ENCODE measurements at places on chromosomes 13 and 19.

GRCh38 chr19:38559428-38560401 lies 58.0 kb downstream of the MAP4K1 start:
- DNase-seq = peak; percentile 4

- DNase-seq = peak; percentile 41
These were observed 36.4 kb downstream of the ATP11A start for GRCh38 chr13:112726016-112726767.

DNA sequence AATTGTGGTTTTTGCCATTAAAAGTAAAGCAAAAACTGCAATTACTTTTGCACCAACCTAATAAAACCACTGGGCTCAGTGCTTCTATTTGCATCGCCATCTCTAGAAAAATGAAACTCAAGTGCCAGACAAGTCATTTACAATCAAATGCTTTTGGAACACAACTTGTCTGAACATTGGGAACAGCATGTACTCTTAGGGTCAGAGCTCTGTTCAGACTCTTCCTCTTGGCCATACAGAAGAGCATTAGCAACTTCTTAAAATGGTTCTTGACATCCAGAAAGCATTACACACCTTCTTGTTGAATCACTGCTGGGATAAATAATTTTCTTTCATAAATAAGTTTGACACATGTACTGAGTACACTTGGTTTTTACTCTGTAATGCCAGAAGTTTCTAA lies 272.5 kb downstream of the DCLK1 start:
- DNase-seq = no peak

GRCh38 chr19:4776436-4777211 lies 14.9 kb upstream of the FEM1A start:
- DNase-seq = no peak

DNA sequence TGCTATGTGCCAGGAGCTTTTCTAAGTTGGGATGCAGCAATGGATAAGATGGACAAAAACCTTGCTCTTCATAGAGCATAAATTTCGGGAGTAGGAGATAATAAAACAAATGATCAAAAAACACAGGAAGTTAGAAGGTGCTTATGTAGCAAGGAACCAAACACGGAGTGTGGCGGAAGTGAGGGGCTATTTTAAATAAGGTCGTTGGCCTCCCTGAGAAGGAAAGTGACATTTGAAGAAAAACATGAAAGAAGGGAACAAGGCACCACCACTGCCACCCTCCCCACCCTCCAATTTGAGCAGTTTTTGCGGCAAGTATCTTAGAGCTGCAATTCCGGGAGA lies 3.2 kb upstream of the GSX1 start:
- no peak for DNase-seq

GRCh38 chr13:77548095-77548494 lies 12.6 kb downstream of the SCEL start:
- no peak for DNase-seq

- no peak for DNase-seq
These were observed 36.1 kb upstream of the PEPD start for GRCh38 chr19:33557720-33558119.

GRCh38 chr19:40519352-40520322 lies 52.8 kb downstream of the SPTBN4 start:
- DNase-seq = no peak

- no peak for DNase-seq
These were observed 11.3 kb upstream of the UBL3 start for GRCh38 chr13:29861694-29862110.

DNA sequence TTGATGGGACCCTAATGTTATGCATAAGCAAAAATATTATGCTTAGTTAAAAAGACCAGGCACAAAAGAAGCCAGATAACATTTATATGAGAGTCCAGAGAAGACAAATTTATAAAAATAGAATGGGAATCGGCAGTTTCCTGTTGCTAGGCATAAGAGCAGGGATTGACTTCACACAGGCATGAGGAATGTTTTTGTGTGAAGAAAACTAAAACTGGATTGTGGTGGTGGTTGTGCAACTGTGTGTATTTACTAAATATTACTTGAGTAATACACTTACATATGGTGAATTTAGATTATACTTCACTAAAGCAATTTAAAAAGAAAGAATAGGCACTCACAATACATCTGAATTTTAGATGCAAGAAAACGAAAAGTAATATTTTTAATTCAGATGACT lies 108.3 kb downstream of the SLITRK1 start:
- DNase-seq = no peak

GRCh38 chr13:40438999-40439797 lies 227.2 kb downstream of the FOXO1 start:
- DNase-seq = no peak

DNA sequence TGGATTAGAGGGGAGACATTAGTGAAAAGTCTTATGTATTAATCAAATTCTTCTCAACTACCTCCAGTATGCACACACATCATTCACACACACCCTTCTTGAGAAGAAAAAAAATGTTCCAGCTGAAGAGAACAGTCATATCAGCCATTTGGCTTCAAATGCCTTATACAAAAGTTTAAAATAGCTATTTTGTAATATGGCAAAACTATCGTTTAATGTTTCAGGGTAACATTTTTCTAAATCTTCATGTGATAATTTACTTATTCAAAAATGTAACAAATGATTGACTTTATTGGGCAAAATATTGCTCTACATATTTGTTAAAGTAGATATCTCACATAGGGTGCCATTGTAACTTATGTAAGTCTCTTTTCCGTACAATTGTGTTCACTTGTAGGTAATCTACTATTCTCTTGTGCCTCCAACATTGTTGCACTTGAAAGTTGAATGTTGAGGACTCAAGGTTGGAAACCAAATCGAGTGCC lies 13.6 kb downstream of the ZIC2 start:
- DNase-seq = no peak

DNA sequence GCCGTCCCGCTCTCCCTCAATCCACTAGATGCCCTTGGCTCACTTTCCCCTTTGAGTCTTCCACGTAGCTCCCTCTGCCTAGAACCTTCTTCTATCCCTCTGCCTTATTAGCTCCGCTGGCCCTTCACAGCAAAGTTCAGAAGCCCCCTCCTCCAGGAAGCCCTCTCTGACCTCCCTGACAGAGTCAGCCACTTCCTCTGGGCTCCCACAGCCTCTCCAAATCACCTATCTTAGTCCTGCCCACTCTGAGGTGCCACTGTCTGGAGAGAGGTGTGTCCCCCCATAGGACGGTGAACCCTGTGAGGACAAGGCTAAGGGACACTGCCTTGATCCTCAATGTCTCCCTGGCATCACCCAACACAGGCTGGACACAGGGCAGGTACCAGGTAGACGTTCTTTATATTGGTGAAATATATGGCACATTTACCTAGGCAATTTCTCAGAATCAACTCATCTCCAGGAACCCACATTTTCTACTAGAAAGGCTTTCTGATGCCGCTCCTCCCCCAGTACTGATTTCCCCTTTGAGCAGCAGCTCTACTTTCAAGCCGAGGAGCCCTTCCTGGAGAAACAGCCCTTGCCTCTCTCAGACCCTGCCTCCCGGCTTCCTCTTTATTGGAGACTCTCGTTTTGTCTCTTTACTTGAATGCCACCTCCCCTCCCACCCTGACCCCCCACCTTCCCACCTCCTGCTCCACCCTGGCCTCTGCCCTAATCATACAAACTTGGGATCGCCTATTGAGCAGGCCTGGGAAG lies 3.4 kb upstream of the TGFB1 start:
- DNase-seq = no peak

GRCh38 chr13:96793404-96793755 lies 200.9 kb downstream of the OXGR1 start:
- no peak for DNase-seq

DNA sequence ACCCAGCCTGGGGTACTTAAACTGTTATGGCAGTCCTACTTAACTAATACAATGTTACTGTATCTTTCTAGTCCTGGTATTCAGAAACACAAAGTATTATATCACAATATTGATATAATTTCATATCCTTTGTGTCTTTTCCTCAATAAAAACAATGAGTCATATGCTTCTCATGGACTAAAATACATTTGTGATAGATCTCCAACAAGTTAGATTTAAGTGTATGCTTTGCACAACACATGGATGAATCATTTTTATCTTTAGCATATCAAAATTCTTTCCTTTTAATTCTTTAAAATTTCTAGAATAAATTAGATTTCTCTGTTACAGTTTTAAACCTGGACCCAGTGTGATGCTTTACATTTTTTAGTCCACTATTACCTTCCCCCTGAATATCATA lies 1357.8 kb upstream of the ATXN8OS start:
- DNase-seq = no peak

- DNase-seq = no peak
These were observed 38.4 kb downstream of the CD320 start for GRCh38 chr19:8269724-8270123.

DNA sequence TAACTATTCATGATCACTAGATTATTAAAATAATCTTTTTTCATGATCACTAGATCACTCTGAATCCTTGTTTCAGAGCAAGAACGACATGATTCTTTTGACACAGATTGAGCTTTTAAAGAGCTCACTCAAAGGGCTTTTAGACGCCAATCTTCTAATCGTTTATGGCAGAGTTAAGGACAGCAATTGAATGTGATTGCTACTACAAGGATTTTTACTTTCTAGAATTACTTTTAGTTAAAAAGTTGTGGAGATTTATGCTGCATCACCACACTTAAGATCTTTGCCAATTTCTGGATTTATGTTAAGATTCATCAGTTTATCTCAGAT lies 1.3 kb downstream of the EXOSC8 start:
- DNase-seq = no peak

DNA sequence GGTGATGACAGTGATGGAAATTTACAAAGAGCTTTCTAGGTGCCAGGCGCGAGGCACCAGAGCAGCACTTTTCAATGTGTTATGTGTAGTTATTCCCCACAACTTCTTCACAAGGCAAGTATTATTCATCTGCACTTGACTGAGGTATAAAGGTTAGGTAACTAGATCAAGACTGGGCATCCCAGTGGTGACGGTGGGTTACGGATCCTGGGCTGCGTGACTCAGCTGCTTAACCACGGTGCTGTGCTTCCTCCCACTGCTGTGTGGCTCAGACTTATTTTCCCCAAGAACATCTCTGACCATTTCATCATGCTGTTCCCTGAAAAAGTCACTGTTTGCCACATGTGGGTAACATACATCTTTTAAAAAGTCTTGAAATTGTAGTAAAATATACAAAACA lies 19.3 kb downstream of the EDDM13 start:
- DNase-seq = no peak

- no peak for DNase-seq
These were observed 386.4 kb upstream of the SLITRK6 start for GRCh38 chr13:86185636-86186035.

DNA sequence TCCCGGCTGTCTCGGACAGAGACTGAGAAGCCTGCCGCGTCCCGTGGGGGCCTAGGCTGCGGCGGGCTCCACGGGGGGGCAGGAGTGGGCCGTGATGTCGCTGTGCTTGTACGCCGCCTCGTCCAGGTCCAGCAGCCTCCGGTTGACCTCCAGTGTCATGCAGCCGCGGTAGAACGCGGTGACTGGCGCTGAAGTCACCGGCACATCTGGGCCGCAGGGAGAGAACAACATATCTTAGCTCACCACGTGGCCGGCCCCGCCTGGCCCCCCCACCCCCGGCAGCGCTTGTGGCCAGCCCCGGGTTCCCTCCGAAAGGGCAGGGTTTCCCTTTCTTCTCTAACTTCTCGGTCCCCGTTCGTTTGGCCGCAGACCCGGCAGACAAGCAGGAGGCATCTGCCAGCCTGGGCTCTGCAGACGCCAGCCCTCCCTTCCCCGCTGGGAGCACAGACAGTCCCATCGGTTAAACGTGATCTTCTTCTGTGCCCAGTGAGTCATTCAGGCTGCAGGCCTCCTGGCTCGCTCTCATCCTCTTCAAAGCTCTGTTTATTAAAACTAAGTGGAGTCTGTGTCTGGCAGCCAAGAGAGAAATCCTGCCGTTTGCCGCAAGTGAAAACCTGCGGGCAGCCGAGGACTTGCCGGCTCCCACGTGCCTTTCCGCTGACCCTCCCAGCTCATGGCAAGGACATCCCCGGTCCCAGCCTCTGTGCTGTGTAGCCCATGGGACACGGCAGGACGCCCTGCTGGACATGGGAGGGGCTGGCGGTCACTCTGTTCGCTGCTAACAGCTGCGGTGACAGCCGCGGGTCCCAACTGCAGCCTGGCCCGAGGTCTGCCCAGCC lies 42.8 kb downstream of the GAS6 start:
- no peak for DNase-seq

Measured in lower lobe of right lung (tissue), 2 donors.